ENCODE measurements at places on chromosomes 6 and 20. TPM values are rescaled to one million over a fixed set of nuclear protein-coding genes. Genes with fewer than 3 reads are reported as not detected.

Gene ULBP1
- total RNA-seq: 0.56 TPM

Gene MRAP2
- under 0.01 TPM for total RNA-seq

Gene PARD6B
- 0.90 TPM for total RNA-seq

Gene BTNL2
- total RNA-seq: not detected

Gene CFAP61
- under 0.01 TPM for total RNA-seq

Gene DPPA5
- total RNA-seq: not detected

All from IMR-90 (cell line).